ENCODE measurements at places on chromosomes 3 and 15.
A peak's percentile ranks its signal among the peaks of the same experiment; 100 is the strongest.

DNA sequence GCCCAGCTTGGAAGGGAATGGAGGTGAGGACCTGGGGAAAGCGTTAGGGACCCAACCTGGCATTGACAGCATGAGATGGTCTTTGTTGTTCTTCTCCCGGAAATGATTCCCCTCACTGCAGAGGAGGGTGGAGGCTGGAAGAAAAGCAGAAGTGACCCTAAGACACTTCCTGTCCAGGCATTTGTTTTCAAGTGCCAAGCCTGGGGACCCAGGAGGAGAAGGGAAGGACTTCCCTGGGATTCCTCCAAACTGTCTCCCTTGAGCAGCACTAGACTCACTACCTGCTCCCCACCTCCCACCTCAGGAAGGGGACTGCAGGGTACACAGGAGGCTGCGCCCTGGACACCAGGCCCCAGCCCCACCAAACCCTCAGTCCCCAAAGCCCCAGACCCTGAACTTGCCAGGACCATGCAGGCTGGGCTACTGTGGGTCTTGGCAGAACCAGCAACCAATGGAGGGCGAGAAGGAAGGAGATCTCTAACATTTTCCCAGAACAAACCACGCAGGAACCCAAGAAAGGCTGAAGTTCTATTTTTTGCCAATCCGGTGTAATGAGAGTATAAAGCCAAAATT is 9.8 kb upstream of the VIPR1 start:
- peak; percentile 30 for DNase-seq

DNA sequence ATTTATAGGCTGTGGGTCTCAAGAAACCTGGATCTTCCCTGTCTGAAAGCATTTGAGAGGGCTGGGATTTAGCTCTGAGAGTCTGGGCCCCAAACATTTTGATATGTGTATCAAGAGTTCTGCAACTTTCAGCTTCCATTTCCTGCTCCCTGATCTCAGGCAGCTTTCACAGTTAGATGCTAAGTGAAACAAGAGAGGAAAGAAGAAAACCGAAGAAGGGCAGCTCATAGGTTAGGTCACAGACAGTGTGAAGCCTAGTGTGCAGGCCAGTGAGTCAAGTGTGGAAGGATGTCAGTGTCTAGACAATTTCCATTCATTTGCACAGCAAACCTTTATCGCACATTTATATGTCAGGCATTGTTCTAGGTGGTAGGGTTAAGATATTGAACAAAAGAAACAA is 173.6 kb upstream of the PROK2 start:
- no peak for DNase-seq

DNA sequence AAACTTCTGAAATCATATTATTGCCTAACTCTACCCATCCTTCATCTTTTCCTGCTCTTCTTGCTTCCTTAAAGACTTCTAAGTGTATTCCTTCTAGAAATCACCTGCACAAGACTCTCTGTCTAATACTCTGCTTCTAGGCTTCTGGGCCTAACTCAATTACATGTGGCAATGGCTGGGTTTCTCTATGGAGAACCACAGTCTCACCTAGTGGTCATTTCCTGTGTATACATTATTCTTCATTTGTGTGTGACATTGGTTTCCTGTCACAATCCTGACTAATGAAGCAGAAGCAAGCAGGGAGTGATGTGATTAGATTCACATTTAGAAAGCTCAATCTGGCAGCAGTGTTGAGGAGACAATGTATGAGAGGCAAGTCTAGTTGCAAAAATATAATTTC is 16.9 kb upstream of the CLDN1 start:
- no peak for DNase-seq

DNA sequence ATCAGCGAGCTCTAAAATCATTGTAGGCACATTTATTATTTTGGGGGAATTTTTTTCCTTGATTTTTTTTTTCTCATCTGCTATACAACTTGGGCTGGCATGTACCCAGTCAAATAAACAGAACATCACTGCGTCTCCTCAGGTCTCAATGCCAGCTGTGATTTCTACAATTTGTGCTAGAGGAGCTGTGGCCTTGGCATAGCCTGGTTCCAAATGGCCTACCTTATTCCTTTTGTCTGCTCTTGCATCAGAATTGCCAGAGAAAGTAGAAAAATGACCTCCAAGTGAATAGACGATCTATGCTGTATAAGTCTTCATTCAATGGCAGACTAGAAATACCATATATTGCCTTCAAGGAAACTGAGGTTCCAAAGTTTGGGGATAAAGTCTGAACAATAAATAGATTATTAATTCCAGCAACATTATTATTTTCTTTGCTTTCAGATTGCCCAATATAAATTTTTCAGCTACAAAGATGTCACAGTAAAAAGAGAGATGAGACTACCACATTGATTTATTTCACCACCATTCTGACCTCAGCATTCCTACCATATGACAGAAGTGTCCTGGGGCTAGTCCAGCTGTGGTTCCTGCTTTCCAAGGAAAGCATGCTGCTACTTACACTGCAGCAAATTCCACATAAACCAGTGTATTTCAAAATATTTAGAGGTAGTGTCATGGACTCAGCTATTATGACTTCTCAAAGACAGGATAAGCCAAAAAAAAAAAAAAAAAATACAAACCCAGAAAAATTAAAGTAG is 493.9 kb upstream of the ZNF385D start:
- DNase-seq = no peak

DNA sequence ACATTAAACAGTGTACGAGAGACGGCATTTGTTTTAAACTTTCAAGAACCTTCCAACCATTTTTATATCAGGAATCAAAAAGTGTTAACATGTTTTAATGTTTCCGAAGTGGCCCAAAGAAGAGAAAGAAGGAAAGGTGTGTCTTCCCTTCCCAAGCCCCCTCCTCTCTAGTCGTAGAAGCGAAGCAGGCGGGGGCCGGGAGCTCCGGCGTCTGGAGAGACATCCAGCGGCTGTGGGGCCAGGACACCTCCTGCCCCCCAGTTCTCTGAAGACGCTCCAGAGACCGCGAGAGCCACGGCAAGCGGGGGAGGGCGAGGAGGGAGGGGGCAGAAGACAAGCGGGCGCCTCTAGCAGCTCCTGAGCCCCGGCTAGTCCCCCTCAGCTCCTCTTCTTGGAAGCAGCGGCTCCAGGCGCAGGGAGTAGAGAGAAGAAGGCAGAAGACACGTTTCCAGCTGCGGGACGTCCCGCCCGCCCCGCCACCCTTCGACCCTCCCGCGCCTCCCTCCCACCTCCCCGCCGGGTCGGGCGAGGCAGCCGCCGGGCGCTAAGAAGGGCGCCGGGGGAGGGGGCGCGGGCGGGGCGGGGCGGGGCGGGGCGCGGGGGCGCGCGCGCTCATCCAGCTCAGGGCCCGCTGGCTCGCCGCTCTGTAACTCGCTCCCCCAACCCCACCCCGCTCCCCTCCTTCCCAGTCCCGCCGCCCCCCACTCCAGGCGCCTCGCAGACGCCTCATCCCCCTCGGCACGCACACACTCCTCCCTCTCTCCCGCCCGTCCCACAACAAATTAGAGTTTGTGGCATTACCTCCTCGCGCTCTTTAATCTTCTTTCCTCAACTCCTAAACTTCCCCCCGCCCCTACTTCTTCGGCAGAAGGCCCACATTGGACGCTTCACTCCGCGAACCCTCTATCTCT is at the start of gene ZBTB20:
Gene ZBTB20 (minus strand): TSS at position 871 of the 911 bp plus-strand sequence.
- DNase-seq = peak; percentile 77

DNA sequence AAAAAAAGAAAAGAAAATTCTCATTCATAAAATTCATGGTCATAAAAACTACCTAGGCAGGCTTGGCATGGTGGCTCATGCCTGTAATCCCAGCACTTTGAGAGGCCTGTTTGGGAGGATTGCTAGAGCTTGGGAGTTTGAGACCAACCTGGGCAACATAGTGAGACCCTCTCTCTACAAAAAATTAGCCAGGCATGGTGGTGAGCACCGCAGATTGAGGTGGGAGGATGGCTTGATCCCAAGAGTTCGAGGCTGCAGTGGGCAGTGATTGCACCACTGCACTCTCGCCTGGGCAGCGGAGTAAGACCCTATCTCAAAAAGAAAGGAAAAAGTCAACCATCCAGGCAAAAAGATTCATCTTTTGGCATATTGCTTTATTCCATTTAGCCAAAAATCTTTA is 58.5 kb downstream of the MEIS2 start:
- no peak for DNase-seq

DNA sequence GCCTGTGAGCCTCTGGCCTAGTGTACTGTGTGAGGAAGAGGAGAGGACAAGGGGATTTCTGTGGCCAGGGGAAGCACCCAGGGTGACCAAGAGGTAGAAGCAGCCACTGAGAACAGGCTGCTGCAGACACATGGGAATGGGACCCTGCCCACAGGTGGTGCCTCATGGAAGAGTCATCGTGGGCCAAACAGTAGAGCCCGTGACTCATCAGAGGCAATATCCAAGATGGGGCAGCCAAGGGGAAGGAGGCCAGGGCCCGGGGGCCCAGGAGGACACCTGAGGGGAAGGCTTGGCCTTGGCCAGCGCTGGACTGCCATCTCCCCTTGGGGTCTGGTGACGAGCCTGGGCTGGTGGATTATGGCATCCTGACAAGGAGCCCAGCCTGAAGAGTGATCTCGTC is 275.0 kb upstream of the LYSMD4 start:
- no peak for DNase-seq

GRCh38 chr15:81740416-81740815 is 305.4 kb downstream of the MEX3B start:
- no peak for DNase-seq

- DNase-seq = no peak
Observed at GRCh38 chr3:174430986-174431385, 428.1 kb upstream of the NAALADL2 start.

GRCh38 chr3:161673866-161674265 is 177.3 kb downstream of the OTOL1 start:
- no peak for DNase-seq

GRCh38 chr15:101184830-101185229 is 67.0 kb downstream of the CHSY1 start:
- no peak for DNase-seq

GRCh38 chr3:17755836-17756235 is 13.4 kb upstream of the TBC1D5 start:
- no peak for DNase-seq

DNA sequence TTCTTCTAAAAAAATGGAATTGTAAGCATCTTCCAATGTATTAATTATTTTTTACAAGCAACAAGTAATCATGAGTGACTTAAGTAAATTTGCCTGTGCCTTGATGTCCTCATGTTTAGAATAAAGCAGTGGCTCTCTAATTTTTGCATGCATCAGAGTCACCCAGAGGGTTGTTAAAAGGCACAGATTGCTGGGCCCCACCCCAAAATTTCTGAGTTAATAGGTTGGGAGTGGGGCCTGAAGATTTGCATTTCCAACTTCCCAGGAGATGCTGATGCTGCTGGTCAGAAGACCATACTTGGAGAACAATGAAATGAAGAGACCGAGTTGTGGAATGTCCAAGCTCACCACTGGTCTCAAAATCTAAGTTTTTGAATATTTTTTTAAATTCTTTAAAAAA is 70.2 kb downstream of the ARHGAP31 start:
- no peak for DNase-seq

DNA sequence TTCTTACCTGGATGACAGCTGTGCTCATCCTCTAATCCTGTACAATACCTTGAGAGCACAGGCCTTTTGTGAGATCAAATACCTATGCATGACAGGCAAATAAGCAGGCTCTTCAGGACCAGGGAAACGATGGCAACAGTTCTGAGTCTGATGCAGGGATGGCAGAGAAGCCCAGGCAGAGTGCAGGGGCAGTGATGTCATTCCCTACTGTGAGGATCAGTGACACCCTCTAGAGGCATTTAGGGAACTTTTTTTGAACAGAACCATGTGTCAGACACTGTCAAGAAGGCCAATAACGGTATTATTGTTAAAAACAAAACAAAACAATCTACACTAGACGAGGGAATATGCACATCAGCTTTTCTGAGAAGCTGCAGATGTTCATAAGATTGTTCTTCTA is 314.8 kb upstream of the CTDSPL start:
- no peak for DNase-seq

GRCh38 chr3:172808969-172809546 is 58.5 kb downstream of the ECT2 start:
- DNase-seq = no peak

DNA sequence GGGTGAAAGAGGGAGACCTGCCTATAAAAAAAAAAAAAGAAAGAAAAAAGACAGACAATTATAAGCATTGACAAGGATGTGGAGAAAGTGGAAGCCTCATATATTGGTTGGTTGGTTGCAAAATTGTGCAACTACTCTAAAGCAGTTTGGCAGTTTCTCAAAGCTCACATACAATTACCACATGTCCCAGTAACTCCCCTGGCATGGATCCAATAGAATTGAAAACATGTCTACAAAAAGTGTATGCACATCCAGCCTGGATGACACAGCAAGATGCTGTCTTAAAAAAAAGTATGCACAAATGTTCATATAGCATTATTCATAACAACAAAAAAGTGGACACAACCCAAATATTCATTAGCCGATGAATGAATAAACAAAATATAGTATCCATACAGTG is 19.5 kb downstream of the SETMAR start:
- DNase-seq = no peak

Data from activated naive CD4-positive, alpha-beta T cell treated with anti-CD3 and anti-CD28 coated beads, Interleukin-2, amount 50 U/mL, for 72 hours (primary cell).